ENCODE measurements at places on chromosomes 6 and 20.

- no peak for DNase-seq
Measured at GRCh38 chr6:6811128-6812009, 222.8 kb downstream of the LY86 start.

DNA sequence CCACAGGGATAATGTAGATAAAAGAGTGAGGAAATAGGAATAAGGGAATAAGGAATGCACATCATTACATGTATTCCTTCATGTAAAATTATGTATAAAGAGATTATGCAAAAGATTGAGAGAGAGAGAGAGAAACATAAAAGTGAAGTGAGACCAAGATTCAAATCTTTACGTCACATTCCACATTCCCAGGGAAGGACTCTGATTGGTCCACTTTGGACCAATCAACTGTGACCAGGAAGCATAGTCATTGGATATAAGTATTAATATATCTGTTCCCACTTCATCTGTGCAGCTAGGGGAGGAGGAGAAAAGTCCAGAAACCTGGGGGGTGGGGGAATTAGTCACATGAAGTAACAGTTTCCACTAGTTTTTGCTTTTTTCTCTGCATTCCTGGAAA is 66.4 kb downstream of the SLC2A10 start:
- DNase-seq: no peak

- DNase-seq: no peak
Measured at GRCh38 chr6:162940426-162940825, 212.7 kb downstream of the PACRG start.

- DNase-seq: no peak
Measured at GRCh38 chr6:144613859-144614258, 328.7 kb downstream of the UTRN start.

DNA sequence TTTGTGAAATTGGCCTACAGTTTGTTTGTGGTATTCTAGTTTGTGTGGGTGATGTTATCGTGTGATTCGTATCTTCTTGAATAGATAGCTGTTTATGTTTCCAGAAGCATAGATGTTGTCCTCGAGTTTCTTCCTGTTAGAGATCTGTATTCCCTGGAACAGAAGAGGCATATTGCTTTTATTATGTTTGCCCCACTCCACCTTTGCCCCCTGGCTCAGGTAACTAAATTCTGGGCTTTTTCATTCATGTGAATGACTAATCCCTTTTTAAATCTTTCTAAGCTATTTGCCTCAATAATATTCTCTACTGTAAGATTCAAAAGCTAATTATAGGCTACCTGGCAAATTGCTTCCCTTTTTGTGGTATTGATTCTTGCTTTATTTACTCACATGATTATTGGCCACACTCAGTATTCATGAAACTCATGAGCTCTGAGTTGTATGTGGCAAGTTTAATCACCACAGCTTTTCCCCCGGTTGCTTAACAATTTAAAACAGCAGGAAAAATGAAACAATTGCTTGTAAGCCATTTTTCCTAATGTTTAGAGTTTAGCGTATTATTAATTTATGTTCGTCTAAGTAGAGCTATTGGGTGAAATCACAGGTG is 12.6 kb downstream of the RNF217 start:
- no peak for DNase-seq

GRCh38 chr20:25045343-25045712 is 12.6 kb downstream of the ACSS1 start:
- DNase-seq: no peak

GRCh38 chr20:60586269-60587050 is 628.2 kb downstream of the CDH26 start:
- no peak for DNase-seq

DNA sequence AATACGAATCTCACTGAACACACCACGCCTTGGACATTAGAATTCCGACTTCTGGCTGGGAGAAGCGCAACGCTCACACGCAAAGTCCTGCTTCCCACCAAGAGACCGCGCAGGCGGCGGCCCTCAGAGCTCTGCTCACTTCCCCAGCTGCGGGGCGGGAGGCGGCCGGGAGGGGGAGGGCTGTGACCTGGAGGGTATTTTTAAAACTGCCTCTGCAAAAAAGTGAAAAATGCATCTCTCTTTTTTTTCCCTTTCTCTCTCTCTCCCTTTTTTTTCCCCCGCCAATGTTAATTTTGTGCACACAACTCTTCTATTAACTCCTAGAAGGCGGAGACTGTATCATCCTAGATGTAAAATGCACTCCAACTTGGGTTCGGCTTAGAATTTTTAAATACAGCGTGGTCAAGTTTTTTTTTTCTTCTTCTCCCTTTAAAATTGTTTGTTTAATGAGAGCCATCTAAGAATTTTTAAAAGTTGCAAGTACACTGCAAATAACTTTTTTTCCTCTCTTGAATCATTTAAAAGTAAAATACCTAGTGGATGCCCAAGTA is 66.4 kb downstream of the STX11 start:
- no peak for DNase-seq

- DNase-seq: no peak
Measured at GRCh38 chr20:49560646-49561045, 7.3 kb downstream of the PTGIS start.

- no peak for DNase-seq
Measured at GRCh38 chr6:85977661-85978060, 335.0 kb upstream of the SYNCRIP start.

DNA sequence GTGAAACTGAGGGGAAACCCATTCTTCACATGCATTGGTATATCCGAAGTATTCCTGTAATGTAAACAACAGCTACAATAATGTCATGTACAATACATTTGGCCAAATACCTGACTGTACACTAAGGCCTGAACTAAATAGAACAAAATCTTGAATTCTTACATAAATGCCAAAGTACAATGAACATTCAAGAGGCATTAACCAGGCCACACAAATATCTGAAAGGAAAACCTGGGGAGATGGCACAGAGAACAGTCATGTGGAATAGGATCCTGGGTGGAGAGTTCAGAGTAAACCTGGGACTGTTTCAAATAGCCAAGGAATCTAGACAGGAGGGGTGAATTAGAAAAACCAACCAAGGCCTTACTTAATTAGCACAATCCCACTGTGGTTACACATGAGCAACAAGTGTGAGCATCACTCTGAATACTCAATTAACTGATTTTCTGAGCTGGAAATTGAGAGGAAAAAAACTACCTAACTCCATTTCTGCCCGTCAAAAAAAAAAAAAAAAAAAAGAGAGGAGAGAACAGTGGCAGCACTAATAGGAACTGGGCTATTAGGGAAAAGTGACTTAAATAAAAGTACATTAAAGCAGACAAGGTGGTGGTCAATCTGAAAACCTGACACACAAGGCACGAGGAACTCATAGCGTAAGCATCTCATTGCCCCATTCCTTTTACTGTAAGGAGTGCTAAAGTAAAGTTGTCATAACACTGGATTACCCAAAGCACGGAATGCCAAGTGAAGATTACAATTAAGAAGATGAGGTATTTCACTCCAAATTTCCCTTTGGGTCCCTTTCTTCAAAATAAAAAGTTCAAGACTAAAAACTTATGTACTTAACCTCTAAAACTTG is 10.9 kb downstream of the SNX5 start:
- no peak for DNase-seq

DNA sequence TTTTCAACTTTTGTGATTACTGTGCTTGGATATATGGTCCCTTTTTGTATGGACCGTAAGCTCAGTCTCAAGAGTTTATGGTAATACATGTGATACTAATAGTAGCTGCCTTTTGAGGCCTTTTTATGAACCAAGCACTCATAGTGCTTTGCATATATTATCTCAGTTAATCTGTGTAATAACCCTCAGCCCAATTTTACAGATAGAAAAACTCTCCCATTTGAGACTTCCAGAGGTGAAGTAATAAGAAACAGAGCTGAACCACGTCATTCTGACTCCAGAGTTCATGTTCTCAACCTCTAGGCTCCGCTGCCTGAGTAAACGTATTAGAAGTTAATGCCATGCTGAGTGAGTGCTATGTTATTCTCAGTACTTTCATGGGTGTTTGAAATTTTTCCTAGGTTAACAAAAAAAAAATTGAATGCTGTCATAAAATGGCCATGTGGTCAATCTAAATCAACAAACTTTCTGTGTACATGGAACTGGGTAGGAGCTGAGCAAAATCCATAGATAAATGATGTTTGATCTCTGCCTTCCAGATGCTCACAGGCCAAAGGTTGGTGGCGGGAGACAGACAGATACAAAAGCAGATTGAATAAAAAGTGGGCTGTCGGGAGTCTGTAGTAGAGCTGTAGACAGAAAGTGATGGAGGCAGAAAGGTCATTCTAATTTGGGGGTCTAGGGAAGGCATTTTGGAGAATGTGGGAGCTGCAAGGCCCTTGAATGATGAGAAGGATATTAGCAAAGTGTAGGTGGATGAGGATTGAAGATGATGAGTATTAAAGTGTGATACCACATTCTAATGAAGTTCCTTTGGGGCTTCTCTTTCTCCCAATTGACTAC is 22.6 kb upstream of the ELOVL2 start:
- DNase-seq: no peak

DNA sequence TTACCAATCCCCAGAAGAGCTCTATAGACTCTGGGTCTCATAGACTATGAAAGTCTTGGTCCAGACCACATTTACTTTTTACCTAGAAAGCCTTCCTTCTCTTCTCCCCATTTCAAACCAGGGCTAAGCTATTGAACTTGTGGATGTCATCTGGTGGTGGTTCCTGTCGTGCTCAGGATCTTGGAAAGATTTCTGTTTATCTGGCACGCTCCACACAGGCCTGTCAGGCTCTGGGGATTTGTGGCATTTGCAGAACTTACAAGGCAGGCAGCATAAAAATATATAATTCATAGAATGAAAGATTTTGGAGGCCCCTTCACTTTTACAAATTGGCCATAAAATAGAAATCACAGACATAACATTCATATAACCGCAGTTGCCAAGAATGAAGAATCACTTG is 188.1 kb downstream of the UST start:
- no peak for DNase-seq

DNA sequence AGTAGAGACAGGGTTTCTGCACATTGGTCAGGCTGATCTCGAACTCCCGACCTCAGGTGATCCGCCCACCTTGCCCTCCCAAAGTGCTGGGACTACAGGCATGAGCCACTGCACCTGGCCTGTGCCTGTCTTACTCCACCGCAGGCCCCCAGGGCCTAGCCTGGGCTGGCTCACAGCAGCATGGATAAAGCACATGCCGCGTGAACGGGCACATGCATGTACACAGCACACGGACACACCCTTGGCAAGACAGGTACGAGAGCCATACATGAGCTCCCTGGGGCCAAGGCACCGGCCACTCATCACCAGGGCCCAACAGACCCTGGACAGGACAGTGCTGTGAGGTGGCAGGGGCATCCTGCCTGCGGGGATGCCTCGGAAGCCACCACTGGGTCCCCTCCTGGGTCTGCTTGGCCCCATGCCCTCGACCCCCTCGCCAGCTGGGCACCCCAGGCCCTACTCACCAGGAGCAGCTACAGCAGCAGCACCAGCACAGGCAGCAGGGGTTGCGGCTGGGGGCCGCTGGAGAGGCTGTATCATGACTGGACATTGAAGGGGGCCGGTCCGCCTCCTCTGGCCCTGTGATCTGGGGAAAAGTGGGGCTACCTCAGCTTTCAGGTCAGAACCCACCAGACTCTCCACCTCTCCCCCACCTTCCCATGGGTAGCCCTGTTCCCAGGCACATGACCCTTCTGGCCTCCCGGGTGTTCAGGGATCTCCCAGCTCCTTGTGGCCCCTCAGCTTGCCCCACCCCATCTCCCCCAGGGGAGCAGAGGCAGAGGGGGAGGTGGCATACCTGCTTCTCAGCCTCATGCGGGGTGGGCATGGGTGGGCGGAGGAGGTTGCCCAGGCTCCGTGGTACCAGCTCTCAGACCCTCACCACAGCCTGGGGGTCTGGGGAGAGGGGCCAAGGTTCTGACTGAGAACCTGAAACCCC is 3.0 kb downstream of the RGS19 start:
- no peak for DNase-seq

DNA sequence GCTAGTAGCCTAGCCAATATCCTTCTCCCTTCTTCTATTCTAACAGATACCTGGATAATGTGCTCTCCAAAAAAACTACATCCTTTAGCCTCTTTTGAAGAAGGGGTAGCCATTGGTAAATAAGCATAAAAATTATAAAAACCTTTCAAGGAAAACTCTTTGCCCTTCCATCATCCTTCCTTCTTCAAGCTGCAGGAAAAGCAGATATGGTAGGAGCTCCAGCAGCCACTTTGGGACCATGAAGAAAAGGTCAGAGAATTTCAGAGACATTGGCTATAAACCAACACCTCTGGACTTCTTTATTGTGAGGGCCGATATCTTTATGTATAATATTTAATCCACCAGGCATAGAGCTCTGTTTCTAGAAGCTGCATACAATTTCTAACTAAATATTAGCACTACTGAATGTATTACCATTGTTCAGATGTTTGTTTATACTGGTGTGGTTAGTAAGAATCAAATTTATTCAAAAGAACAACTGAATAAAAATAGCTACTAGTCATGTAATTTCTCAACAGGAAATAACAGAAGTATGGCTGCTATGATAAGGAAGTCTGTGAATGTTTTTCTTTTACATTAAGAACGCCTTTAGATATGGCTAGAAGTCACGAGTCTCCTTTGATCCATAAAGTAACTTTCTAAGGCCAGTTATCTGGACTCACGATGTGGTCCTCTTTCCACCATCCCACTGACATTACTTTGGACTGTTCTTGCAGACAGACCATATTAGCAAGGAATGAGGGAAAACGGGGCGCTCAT is 32.2 kb downstream of the MYLK4 start:
- DNase-seq: no peak

GRCh38 chr6:91141346-91141745 is 554.5 kb upstream of the MAP3K7 start:
- DNase-seq: no peak

GRCh38 chr6:5942591-5942990 is 64.1 kb downstream of the NRN1 start:
- DNase-seq: no peak

GRCh38 chr20:2955257-2955970 is 82.1 kb downstream of the PTPRA start:
- DNase-seq: no peak

GRCh38 chr6:79469376-79470246 is 67.6 kb downstream of the LCA5 start:
- DNase-seq: no peak

- no peak for DNase-seq
Measured at GRCh38 chr20:20668639-20669038, 43.8 kb downstream of the RALGAPA2 start.
